Dorsolateral prefrontal cortex (tissue), 122 donors: ENCODE measurements at places on chromosomes 3 and 15. TPM values are rescaled to one million over a fixed set of nuclear protein-coding genes. Genes with fewer than 3 reads are reported as not detected.

GRCh38 chr3:57556459-57557084, 498 bp downstream of the PDE12 start:
- DNase-seq, result peak; percentile 32

DNA sequence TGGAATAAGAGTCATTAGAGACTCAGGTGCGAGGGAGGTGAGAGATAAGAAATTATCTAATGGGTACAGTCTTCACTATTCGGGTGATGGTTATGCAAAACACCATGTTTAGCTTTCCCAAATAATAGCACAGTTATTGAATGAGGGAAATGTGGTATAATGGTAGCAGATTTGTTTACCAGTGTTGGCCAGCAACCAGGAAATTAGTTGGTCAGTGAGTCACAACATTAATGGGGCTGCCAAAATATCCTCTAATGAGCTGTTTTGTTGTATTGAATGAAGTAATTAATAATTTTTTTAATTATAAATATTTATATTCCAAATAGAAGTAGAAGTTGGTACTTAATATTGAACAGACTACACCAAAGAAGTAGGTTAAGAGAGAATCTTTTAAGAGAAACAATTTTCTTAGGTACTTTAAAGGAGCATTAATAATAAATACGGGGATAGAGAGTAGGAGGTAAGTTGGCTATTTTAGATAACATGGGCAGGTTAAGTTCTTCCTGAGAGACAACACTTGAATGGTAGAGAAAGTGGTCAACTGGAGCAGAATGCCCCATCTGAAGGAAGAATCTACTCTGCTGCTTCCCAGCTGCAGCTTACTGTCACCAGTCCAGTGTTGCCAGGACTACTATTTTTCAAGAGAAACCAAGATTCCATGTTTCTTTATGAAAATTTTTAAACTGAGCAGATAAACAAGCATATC, 218.8 kb downstream of the UBE2E2 start:
- no peak for DNase-seq

DNA sequence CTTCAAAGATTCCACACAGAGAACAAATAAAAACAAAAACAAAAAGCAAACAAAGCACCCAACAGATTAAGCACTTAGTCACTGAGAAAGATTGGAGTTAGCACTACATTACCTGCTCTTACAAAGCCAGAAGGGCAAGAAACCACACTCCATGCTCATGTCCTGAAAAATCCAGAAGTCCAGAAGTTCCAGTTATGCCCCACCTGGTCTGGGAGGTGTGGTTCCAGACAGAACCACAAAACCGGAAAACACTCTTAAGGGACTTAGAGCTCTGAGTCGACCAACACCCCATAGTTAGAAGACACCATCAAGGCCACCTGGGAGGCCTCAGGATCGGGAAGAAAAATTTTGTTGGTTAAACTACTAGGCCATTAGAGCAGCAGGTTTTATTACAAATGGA, 88.9 kb downstream of the TNIK start:
- no peak for DNase-seq

- no peak for DNase-seq
Measured at GRCh38 chr3:70264122-70264780, 48.2 kb downstream of the MDFIC2 start.

The CA12 gene
- 14.1 TPM for total RNA-seq

DNA sequence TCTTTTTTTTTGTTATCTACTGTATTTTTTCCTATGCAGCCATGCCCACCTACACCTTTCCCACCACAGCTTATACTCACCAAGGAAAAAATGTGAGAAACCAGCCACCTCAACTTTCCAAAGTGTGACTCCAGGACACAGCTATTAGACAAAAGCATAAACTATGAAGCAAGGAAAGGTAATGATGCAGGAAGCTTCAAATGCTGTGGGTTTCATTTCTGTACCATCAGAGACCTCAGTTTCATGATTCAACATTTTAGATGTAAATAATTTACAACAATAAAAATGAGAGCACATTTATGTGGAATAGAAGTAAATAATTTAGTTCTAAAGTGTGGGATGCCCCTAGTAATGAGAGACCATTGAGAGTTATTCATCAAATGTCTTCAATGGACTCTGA, 115.1 kb downstream of the CDIN1 start:
- no peak for DNase-seq

DNA sequence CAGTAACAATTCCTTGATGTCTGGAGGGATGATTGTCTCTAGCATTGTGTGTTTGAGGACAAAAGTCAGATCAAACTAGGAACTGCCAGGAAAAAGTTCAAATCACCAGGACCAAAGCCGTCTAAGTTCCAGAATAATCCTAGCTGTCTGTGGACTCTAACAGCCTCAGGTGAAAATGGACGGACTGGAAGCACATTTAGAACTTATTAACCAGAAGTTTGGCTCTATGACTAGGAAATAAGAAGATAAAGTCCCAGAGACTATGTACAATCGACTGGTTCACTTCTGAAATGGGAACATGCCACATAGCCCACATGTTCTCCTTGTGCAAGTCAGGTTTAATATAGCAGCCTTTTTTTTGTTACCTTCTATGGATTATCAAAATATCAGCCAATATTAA, 50.6 kb upstream of the SGO1 start:
- DNase-seq, result no peak

The CCDC39 gene
- 3.0 TPM for total RNA-seq

- no peak for DNase-seq
Measured at GRCh38 chr15:98953968-98954367, 53.6 kb downstream of the PGPEP1L start.

DNA sequence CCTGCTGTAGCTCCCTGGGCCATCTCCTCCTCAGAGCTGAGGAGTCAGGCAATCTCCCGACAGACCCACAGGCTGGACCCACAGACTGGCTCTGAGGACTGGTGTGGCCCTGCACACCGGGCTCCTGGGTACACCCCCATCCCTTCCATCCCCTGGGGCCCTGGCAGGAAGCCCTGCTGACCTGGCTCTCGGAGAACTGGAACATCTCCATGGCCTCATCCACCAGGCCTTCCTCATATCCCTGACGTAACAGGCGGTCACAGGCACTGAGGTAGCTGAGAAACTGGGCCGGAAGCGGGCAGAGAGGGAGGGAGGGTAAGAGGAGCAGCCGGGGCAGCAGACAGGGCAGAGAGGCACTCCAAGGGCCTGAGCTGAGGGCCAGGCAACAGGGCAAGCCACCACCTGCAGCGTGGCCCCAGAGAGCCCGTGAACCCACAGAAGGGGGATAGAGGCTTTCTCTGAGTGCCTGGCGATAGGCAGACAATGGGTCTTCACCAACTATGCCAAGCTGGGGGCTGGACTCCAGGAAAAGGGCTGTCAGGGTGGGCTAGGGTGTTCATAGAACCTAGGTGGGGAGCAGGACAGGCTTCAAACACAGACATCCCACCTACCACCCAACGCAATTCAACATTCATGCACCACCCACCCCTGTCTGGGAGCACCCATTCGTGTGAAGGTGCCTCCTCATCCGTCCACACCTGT, 17.9 kb downstream of the KBTBD13 start:
- DNase-seq, result no peak

The SCG3 gene
- 139 TPM for total RNA-seq

The ATP13A4 gene
- 57.4 TPM for total RNA-seq

- DNase-seq, result no peak
Measured at GRCh38 chr15:74214324-74215021, 11.9 kb upstream of the STRA6 start.

- DNase-seq, result no peak
Measured at GRCh38 chr3:164550857-164551256, 527.4 kb downstream of the SI start.

GRCh38 chr15:100134089-100134583, 207.6 kb downstream of the ADAMTS17 start:
- DNase-seq, result no peak

The MAN2A2 gene
- total RNA-seq, result 368 TPM

The XPC gene
- total RNA-seq, result 32.6 TPM

GRCh38 chr15:77525400-77525811, 104.7 kb downstream of the HMG20A start:
- DNase-seq, result peak; percentile 10

The MCTP2 gene
- total RNA-seq, result 6.9 TPM

The PRR20G gene
- total RNA-seq, result not detected

The UBL7 gene
- 65.3 TPM for total RNA-seq

DNA sequence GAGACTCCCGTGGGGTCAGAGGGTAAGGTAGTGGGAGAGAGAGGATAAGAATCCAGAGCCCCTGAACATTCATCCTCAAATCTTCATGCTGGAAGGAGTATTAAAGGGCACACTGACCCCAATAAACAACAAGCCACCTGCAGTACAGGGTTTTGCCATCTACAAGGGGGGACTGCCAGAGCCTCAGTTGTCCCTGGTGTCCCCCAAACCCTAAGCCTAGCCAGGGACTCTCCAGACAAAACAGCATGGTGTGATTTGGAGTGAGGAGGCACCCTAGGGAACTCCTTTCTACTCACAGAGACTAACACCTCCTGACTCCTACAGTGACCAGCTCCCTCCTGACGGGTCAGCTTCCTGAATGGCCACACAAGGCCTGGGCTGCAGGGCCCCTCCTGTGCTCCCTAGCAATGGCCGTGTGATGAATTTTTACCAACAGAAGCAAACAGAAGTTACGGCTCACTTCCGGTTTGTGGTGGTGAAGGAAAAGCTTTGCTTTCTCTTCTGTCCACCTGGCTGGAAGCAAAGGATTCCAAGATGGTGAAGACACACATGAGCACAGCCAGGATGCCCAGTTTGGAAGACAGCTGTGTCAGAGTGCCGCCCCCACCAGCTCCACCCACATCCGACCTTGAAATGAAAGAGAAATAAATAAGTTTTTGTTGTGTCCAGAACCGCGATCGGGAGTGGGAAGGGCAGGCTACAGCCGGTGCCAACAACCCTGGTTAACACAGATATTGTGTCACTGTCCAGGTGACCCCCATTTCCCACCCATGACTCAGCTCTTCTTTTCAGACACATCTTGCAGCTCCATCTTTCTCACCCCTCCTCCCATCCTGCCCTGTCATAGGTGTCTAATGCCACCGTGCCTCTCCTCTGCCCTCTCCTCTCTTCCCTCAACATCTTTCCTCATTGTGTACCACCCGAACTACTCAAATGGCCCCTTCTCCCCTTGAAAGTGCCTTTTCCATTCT, 69.6 kb upstream of the ATP13A3 start:
- DNase-seq, result no peak

DNA sequence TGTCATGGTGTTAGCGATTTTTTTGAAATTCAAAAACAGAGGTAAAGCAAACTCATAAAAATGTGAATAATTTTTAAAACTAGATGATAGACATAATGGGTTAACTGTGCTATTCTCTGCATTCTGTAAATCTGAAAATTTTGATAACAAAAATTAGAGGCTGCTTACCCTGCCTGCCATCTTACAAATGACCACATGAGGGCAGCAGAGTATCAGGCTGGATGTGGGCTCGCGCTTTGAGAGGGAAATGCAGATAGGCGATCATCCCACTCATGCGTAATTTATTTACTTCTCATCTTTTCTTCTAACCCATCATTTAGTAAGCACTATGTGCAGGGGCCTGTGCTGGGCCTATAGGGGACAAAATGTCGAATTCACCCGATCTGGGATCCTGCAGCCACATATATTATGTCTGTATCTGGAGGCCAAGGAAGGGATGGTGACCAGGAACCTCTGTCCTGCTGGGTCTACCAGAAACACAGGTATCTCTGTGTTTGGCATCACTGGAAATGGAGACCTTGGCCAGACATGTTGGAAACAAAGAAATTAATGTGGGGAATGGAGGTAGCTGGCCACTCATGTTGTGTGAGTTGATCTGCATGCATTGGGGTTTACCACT, 7.8 kb upstream of the RAD18 start:
- DNase-seq, result peak; percentile 65

The ARGFX gene
- not detected for total RNA-seq

DNA sequence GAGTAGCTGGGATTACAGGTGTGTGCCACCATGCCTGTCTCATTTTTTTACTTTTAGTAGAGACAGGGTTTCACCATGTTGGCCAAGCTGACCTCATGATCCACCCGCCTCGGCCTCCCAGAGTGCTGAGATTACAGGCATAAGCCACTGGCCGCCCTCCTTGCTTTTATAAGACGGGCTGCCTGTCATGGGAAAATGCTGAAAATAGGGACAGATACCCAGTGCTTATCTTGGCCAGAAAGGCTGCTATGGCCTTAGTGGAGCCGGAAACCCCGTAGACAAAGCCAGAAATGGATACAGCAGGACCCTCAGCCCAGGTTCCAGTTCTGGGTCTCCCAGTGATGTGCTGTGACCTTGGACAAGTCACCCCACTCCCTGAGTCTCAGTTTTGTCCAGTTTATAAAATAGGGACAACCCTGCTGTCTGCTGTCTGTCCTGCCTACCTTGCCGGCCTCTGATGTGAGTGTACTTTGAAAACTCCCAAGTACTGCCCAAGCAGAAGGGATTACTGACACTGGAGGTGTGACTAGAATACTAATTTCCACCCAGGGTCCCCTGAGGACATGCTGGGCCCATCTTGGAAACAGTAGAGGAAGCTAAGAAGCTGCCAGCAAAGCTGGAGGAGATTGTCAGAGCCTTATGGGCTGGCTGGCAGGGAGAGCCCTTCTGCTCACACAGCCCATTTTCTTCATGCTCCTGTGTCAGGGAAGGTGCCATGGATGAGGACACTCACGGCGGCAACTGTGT, 59.6 kb downstream of the BDH1 start:
- no peak for DNase-seq

DNA sequence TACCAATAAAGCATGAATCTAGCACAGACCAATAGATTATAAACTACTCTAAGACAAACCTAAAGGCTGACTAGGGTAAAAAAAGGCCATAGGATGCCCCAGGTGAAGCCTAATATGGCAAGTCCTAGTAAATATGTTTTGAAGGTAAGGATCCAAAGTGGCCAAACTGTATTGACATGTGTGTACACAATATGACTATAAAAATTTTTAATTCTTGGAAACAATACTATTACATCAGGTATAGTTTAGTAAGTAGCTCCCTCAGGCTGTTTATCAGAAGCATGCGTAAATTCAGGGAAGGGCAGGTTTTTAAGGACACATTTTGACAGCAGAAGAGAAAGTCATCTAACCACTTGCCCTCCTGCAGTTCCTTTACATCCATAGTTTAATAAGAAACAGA, 18.8 kb downstream of the GNB4 start:
- DNase-seq, result no peak

- no peak for DNase-seq
Measured at GRCh38 chr3:8553405-8553804, 51.8 kb downstream of the LMCD1 start.

The STAB1 gene
- total RNA-seq, result 25.0 TPM
